ENCODE measurements at places on chromosomes 7 and 10. TPM values are rescaled to one million over a fixed set of nuclear protein-coding genes. Genes with fewer than 3 reads are reported as not detected.

- no peak for DNase-seq
These were observed 77.9 kb downstream of the NDUFB2 start for GRCh38 chr7:140774371-140774770.

- DNase-seq, result no peak
These were observed 2.5 kb downstream of the PTER start for GRCh38 chr10:16439295-16439694.

Gene CDC14C
- total RNA-seq, result not detected

- no peak for DNase-seq
These were observed 135.2 kb upstream of the ETV1 start for GRCh38 chr7:14124716-14125115.

GRCh38 chr10:24428410-24428782 is 219.5 kb downstream of the KIAA1217 start:
- no peak for DNase-seq

Gene GARIN1A
- 2.6 TPM for total RNA-seq

DNA sequence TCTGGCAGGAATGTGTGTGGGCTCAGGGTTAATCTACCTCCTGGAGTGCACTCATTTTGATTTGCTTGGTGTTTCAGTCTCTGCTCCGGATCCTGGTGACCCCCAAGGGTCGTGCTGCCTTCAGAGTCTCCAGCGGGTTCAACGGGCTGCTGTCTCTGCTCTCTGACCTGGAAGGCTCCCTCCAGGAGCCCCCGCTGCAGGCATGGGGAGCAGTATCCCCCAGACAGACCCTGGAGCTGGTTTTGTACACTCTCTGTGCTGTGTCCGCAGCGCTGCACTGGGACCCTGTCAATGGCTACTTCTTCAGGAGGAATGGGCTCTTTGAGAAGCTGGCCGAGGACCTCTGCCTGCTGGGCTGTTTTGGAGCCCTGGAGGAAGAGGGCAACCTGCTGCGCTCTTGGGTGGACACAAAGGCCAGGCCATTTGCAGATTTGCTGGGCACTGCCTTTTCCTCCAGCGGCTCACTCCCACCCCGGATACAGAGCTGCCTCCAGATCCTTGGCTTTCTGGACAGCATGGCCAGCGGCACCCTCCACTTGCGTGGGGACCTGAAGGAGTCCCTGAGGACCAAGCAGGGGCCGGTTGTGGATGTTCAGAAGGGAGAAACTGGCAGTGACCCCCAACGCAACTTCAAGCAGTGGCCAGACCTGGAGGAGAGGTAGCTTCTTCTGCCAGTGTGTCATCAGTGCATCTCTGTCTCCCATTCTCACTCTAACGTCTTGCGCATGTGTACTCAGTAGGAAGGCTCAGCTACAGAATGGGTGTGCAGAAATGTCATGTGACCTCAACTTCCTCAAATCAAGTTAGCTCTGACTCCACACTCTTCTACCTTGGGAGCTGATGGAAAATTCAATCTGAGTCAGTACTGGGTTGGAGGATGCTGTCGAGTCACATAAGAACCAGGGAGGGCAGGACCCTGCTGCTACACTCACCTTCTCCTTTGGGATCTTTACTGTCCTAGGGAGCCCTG is 58.5 kb downstream of the WDFY4 start:
- DNase-seq, result no peak

GRCh38 chr7:1659696-1660095 is 10.4 kb upstream of the ELFN1 start:
- DNase-seq, result no peak

- no peak for DNase-seq
These were observed 73.3 kb downstream of the C10orf90 start for GRCh38 chr10:126597211-126597610.

Gene RBM20
- 1.1 TPM for total RNA-seq

Gene AKR1C8
- total RNA-seq, result 0.94 TPM

Gene GSDME
- total RNA-seq, result 23.0 TPM

Gene NFE2L3
- total RNA-seq, result 4.0 TPM

Gene CALHM3
- not detected for total RNA-seq

DNA sequence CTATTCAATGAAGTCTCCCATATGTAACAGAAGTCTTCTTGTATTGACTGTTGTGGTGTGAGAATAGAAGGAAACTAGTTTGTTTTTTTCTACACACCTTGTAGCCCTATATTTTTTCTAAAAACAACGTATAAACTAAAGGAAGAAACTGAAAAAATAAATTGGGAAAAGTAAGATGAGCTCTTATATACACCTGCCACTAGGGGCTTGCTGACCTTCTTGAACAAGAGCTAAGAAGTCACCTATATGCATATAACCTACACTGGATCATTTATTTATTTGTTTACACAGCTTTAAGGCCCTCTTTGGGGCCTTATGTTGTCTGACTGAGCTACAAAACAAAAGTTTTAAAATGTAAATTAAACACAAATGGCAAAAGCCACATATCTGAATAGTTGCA is 383.0 kb downstream of the HPSE2 start:
- DNase-seq, result no peak

Gene NUTM2A
- 1.2 TPM for total RNA-seq

Gene HOXA2
- 4.4 TPM for total RNA-seq

DNA sequence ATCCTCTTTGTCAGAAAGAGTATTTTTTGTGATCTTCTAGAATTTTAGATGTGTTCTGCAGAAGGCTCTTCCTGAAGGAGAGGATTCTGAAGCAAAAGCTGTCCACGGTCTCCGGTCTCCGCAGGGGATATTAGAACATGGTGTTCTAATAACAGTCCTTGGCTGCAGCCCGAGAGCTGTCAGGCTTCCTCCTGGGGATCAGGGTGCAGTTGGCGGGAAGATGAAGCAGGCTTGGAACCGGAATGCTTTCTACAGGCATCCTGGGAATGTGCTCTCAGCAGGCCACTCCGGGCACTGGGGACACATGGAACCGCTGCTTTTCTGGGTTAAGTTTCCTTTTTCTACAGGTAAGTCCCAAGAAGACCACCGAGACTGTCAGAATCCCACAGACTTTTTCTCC is 118.6 kb upstream of the PARD3 start:
- no peak for DNase-seq

GRCh38 chr10:15345450-15345849 is 25.6 kb downstream of the FAM171A1 start:
- DNase-seq, result no peak

GRCh38 chr7:74516214-74516613 is 62.5 kb downstream of the GTF2IRD1 start:
- DNase-seq, result no peak

GRCh38 chr7:151060416-151061212 is 1.2 kb downstream of the SLC4A2 start:
- peak; percentile 51 for DNase-seq

DNA sequence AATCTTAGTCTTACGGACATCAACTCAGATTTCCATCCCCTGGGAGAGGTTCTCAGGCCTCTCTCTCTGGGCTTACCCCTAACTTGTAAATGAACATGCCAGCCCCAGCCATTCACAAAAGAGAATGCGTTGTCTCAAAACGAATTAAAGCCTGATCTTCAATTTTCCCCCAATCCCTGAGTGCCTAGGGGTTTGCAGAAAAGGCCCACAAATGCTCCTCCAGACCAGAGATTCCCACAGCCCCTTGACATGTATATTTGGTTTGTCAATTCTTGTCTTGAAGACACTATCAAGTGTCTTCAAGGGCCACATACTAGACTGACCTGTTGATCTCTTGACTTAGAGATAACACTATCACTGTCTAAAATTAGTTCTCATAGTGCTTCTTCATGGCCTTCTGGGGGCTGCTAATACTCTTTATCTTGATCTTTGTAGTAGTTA is 11.9 kb upstream of the HOXA13 start:
- no peak for DNase-seq

GRCh38 chr10:24884793-24885192 is 67.6 kb downstream of the PRTFDC1 start:
- no peak for DNase-seq

Gene CFAP69
- total RNA-seq, result 17.5 TPM

GRCh38 chr10:77741746-77742145 is 104.1 kb upstream of the KCNMA1 start:
- no peak for DNase-seq

DNA sequence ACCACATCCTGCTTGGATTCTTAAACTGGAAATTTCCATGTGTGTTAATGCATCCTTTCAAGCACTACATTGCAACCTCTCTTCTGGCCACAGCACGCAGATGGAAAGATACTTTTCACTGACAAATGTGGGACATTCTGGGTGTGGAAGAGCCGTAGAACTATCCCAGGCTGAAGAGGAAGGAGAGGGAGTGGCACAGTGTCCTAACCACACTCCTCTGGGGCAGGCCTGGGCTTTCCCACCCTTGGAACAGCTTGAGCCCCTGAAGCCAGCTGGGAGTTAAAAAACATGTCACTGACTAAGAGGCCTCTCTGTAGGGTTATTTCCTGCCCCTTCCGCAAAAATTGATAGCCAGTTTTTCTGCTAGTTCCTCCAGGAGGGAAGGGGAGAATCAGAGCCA is 34.0 kb upstream of the DNMBP start:
- no peak for DNase-seq

Gene TUBAL3
- 0.66 TPM for total RNA-seq

- no peak for DNase-seq
These were observed 71.3 kb downstream of the NRCAM start for GRCh38 chr7:108384716-108385483.

DNA sequence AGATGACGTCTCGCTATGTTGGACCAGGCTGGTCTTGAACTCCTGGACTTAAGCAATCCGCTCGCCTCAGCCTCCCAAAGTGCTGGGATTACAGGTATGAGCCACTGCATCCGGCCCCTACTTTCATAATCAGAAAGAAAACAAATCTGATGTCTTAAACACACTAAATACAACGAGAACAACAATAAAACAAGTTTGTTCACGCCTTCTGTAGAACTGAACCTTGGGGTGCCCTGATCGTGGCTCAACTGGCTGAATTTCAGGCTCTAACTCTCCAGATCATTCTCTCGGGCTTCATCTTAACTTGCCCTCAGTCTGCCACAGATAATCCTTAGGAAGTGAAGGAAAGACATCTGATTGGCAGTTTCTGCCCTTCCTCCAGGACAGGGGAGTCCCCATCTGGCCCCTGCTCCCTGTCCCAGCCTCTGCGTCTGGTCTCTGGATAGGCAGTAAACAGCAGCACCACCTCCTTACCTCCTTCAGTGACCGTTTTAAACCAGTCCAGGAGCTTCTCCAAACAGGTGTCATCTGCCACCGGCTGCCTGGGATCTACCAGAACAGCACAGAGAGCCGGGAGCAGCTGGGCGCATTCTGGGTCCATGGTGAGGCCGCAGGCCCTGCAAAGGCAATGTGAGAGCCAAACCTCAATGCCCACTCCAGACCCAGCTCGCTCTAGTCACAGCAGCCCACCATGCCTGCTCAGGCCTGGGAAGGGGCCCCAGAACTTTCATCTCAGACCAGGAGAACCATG is 1.3 kb downstream of the BRAT1 start:
- DNase-seq, result no peak

DNA sequence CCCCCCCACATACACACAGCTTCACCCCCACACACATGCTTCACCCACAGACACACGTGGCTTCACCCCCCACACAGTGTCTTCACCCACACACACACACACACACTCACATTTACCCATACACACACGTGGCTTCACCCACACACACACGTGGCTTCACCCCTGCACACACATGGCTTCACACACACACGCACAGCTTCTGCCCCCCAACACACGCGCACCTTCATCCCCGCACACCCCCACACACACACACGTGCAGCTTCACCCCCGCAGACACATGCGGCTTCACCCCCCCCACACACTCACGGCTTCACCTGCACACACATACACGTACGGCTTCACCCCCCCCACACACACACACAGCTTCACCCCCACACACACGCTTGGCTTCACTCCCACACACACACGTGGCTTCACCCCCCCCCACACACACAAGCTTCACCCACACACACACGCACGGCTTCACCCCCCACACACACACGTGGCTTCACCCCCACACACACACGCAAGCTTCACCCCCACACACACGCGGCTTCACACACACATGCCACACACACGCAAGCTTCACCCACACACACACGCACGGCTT is 82.4 kb downstream of the NKX6-2 start:
- DNase-seq, result no peak

DNA sequence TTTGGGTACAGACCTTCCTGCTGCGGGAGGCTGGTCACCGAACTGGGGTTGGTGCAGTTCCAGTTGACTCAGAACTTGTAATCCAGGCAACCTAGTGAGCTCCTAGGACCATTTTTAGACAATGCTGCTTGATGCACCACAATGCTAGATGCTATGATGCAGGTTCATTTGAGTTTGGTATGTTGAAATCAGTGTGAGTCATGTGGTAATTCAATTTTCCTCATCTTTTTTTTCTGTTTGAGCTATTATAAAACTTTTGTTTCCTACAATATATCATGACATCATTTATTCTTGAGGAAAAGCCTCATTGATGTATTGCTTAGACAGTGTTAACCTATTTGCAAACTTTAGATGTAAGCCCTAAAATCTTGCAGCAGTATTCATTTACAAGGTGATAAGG is 40.9 kb upstream of the MTPN start:
- DNase-seq, result no peak

DNA sequence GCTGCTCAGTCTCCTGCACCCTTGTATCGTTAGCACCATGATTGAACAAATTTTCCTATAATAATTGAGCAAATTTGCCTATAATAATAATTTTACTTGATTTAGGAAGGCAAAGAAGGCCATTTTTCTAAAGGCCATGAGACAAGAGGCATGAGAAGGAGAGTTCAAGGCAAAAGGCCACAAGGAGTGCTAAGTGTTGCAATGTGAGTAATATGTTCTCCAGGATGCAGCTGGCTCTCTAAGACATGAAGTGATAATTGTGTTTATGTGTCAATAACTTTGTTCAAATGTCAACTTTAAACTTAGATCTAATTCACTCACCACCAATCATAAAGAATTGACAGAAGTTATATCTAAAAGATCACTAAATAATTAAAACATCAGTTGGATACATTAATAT is 53.8 kb downstream of the SGCE start:
- DNase-seq, result no peak

DNA sequence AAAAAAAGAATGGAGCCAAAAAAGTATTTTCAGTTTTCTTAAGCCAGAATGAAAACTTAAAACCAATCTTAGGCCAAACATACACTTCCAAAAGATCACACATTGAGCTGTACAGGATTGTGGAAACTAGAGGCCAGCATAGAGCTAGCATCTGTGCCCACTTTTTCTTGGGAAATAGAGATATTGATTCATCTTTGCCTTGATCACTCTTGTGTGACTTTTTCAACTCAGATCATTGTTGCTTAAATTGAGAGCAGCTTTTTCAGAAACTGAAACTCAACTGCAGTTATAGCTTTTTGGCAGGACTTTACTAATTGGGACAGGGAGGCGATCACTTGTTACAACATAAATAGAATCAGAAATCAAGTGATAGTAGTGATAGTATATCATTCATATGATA is 132.2 kb downstream of the PRKG1 start:
- DNase-seq, result no peak

Gene RARRES2
- total RNA-seq, result 234 TPM

DNA sequence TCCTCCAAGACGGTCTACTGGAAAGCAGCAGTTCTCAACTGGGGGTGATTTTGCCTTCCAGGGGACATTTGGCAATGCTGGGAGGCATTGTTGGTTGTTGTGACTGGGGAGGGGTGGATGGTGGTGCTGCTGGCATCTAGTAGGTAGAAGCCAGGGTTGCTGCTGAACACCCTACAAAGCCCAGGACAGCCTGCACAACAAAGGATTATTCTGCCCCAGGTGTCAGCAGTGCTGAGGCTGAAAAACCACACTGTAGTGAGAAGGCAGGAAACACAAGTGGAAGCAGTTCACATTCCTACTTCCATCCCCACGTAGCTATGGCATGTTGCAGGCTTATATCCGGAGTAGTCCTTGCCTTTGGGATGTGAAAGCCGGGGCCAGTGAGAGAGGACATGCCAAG is 86.9 kb downstream of the AOAH start:
- no peak for DNase-seq

Data from spinal cord (tissue), 10 donors.